Hindlimb muscle (tissue), 1 donor: ENCODE measurements at places on chromosomes 13 and 19. TPM values are rescaled to one million over a fixed set of nuclear protein-coding genes. Genes with fewer than 3 reads are reported as not detected.

DNA sequence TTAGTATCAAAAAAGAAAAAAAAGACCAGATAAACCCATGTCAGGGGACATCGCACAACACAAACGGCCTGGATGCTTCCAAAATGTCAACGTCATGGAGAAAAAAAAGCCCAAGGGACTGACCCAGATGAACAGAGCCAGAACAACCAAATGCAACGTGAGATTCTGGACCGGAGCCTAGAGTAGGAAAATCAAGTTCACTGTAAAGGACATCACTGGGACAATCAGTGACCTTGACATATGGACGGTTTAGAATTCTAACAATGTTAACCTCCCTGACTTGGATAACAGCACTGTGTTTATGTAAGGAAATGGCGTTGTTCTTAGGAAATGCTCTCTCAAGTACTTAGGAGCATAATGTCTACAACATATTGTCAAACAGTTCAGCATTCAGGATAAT, 15.1 kb upstream of the EMP3 start:
- peak; percentile 82 for DNase-seq

GRCh38 chr19:15109768-15110417, 2.7 kb downstream of the SYDE1 start:
- DNase-seq, result no peak

GRCh38 chr13:114235697-114236096, 1.0 kb downstream of the CDC16 start:
- no peak for DNase-seq

- no peak for DNase-seq
Observed at GRCh38 chr19:17982430-17982829, 15.5 kb downstream of the KCNN1 start.

GRCh38 chr19:48190288-48190884, 19.9 kb downstream of the ZSWIM9 start:
- no peak for DNase-seq

GRCh38 chr13:97471711-97472110, 37.7 kb downstream of the RAP2A start:
- DNase-seq, result no peak

- no peak for DNase-seq
Observed at GRCh38 chr19:633786-634639, 676 bp upstream of the POLRMT start.

- no peak for DNase-seq
Observed at GRCh38 chr13:45242524-45242923, 41.7 kb upstream of the KCTD4 start.

GRCh38 chr19:3980353-3981251, 4.7 kb downstream of the EEF2 start:
- DNase-seq, result no peak

DNA sequence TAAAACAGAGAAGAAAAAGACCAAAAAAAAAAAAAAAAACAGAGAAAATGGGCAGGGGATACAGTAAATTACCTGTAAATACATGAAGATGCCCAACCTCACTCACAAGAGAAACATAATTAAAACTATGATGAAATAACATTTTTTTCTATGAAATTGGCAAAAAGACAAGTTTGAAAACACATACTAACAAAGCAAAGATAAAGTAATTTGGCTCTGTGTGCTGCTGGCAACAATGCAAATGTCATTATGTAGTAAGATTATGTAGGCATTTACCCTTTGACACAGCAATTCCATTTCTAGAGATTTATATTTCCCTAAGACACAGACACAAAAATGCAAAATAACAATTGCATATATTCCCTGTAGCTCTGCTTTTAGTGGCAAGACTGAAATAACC, 20.2 kb downstream of the ZC3H13 start:
- DNase-seq, result no peak

ELSPBP1 gene
- not detected for polyA plus RNA-seq

LYPD5 gene
- 0.52 TPM for polyA plus RNA-seq
